Peyer's patch (tissue), 4 donors: ENCODE measurements at places on chromosomes 4 and X. TPM values are rescaled to one million over a fixed set of nuclear protein-coding genes. Genes with fewer than 3 reads are reported as not detected.

Gene CCDC158
- total RNA-seq: not detected

Gene C4orf36
- not detected for total RNA-seq

Gene GCNA
- total RNA-seq: 3.0 TPM

Gene UGT8
- 61.3 TPM for total RNA-seq

DNA sequence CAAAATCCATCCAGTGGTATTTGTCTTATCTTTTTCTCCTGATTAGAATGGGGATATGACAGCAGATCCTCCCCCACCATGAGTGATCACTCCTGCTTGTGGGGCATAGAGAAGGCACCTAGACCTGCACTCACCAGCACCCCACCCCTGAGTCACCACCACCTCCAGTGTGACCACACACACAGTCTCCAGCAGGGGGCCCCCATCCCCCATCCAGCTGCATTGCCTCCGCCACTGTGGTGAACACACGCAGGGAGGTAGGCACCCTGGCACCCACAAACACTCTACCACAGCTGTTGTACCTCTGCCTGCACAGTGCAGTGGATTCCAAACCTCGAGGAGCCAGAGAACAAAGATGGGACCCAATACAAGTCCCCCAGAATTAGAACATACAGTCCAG, 9.0 kb upstream of the MAGEA8 start:
- DNase-seq: no peak

Gene KLF8
- total RNA-seq: 30.5 TPM

Gene RAB41
- not detected for total RNA-seq
